Left renal cortex interstitium (tissue), 4 donors: ENCODE measurements at places on chromosomes 12 and 14.

DNA sequence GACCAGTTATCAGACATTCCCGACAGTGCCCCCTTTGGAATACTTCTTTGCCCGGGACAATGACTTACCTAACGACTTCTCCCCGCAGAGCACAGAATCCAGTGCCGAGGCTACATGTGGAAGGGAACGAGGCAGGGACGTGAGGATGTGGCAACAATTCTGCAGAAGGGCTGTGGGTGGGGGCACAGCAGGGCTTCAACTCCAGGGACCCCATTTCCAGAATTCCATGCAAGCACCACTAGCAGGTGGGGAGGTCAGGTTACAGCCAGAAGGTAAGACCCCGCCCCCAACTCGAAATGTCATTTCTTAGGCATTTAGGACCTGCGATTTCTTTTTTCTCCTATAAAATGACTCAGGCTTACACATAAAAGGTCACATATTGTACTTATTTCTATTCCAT, 207.9 kb downstream of the TMEM132C start:
- no peak for DNase-seq

DNA sequence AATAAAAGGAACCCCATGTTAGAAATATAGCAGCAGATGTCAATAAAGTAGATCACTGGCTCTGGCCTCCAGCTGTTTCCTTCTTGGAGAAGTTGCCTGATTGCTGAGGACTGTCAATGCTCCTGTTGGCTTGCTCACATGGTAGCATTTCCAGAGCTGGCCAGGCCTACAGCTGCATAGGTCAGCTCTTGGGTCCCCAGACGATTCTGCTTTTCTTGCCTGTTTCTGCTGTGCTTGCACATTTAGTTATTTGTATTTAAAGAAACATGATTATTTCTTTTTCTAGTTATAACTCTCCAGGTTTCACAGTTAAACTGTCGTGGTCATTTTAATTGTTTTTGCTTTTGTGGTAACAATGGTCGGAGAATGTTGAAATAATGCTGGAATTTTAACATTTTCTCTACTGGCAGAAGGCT, 7.2 kb downstream of the NAV3 start:
- DNase-seq, result no peak

GRCh38 chr12:53486736-53487487, 12.3 kb downstream of the MAP3K12 start:
- no peak for DNase-seq

DNA sequence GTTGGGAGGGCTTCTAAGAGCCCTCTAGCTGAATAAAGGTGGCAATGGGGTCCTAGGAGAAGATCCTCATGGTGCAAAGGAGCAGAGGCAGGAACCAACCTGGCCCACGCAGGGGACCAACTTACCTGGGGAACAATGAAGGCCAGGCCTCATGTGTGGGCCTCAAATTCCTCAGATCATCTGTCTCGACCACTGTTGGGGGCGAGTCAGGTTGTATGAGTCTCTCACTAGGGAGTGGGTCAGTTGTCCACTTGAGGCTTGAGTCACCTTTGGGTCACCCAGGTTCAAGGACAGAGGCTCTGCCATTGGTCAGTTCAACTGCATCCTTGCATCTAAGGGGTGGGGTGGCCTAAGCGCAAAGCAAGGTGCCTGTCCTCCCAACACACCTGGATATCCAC, 43.7 kb upstream of the BDKRB2 start:
- DNase-seq, result no peak

DNA sequence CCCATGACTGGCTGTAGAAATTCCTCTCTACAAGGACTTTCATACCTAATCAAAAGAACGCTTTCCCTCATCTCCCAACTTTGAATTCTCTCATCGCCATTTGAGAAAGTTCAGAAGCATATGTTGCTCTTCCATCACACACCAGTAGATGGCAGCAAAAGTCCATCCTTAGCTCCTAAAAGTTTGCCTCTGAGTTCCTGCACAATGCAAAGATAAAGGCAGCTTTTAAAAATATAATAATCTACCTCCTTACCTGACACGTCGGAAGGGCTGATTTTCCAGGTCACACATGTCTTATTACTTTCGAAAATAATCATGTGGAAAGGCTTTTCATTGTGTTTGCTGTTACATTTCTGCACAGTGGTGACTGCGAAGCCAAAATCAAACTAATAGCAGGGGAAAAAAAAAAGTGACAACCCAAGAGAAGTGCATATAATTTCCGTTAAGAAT, 456.7 kb upstream of the SEL1L start:
- peak; percentile 43 for DNase-seq

- no peak for DNase-seq
Observed at GRCh38 chr12:21991526-21991925, 50.3 kb upstream of the ABCC9 start.

GRCh38 chr12:52984136-52984535, 22.1 kb upstream of the EIF4B start:
- DNase-seq, result no peak

- no peak for DNase-seq
Observed at GRCh38 chr14:101475456-101476257, 85.6 kb upstream of the DIO3 start.

- DNase-seq, result no peak
Observed at GRCh38 chr12:113246478-113247122, 25.3 kb downstream of the TPCN1 start.

GRCh38 chr12:25830456-25830855, 128.0 kb upstream of the RASSF8 start:
- no peak for DNase-seq

DNA sequence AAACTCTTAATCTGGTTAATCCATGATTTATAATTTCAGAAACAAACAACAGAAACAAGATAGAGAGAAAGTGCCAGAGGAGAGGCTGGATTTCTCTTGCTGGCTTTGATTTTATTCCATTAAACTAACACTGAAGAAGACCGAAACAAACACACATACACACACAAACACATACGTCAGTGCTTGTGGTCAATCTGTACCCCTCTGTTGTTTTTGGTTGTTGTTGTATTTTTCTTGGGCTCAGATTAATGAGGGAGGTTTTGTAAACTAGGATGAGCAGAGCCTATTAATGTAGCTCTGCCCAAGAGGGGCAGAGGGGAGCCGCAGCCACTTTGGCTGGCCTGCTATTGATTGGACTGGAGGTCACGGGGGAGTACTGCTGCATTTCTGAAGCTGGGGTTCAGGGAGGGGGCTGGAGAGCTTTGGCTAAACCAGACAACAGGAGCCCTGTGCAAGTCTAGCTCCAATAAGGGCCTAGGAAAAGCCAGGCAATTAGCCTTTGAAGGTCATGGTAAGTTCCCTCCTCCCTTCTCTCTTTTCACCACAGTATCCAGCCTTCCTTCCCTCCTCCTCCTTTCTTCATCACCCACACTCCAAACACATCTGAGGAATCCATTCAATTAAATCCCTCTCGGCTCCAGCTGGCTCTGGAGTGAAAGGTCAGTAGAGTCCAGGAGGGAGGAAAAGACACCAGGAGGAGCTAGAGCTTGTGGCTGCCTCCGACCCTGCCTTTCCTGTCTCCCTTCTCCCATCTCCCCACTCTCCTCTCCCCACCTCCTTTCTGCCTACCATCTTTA, 344.1 kb upstream of the LMO3 start:
- DNase-seq, result peak; percentile 1

DNA sequence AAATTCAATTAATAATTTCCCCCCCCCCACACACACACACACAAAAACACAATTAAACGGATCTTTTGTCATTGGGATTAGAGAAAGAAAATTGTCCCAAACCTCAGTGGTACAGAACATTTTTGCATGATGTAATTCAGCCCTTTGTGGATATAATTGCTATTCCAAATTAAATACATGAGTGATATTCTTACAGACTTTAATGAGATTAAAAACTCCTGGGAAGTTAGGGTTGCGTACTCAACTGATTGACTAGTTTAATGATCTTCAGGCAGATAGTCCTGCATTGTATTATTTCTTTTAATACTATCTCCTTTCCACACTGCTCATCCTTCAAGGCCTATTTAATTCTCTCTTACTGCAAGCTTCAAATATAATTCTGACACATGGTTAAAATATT, 711.8 kb upstream of the LRFN5 start:
- DNase-seq, result no peak

DNA sequence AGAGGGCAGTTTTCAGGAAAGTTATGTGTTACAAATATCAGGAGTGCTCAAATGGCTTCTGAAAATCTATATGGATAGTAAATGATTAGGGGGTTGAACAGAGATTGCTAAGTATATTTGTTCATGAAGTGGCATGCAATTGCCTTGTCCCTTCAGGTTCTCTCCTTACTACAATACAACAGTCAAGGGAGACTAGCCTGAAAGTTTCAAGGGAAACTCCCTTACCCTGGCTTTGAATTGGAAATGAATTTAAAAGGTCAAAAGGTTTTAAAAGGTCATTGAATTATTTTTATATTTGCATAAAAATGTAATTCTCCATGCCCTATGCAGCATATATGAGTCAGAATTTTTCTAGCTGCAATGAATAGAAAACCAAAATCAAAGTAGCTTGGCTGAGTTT, 253.1 kb upstream of the SYT1 start:
- DNase-seq, result no peak

GRCh38 chr14:73153272-73153671, 17.0 kb downstream of the PSEN1 start:
- no peak for DNase-seq

GRCh38 chr14:22929104-22929960, at the start of gene PRMT5:
PRMT5 (minus strand) TSS chr14:22929376; CDS start chr14:22929361, 15 bp downstream.
- DNase-seq, result peak; percentile 100

- DNase-seq, result no peak
Observed at GRCh38 chr14:24056800-24057184, 5.0 kb downstream of the CARMIL3 start.

- no peak for DNase-seq
Observed at GRCh38 chr14:31275731-31276130, 68.1 kb upstream of the HECTD1 start.

DNA sequence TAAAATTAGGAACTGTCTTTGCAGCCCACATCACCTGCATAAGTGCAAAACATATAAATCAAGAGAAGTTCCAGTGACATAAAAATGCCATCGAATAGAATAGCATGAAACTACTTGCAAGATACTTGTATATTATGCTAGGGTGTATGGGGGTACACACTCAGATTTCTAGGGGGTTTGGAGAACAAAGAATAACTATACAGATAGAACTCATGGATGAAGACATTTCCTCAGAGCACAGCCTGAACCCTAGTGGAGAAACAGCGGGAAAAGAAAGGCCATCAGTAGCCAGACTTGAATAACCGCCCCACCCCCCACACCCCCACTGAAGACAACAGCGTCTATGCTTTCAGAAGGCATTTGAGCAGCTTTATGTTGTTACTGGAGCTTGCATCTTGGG, 425.8 kb downstream of the NPAS3 start:
- DNase-seq, result no peak

- DNase-seq, result no peak
Observed at GRCh38 chr12:47126246-47126645, 46.5 kb upstream of the AMIGO2 start.

DNA sequence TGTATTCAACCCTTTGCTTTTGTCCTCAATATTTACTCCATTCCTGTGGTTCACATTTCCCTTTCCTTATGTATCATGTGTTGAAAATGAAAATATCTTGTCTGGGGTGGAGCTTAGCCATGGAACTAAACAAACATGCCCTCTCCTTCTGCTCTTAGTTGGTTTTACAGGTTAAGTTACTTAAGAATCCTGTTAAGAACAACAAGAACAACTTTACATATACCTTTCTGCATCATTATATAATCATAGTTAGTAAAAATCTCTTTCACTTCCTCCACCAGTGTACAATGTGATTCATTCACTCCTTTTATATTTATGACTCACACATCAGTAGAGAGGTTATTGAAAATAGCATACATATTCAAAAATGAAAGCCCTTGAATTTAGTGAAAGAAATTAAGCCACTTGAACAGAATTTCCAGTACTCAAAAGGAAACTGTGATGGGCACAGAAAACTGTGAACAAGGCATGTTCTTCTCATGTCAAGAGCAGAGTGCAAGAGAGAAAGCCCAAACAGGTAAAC, 307.7 kb downstream of the CCDC91 start:
- no peak for DNase-seq

- no peak for DNase-seq
Observed at GRCh38 chr12:58030566-58031279, 89.4 kb downstream of the ATP23 start.

DNA sequence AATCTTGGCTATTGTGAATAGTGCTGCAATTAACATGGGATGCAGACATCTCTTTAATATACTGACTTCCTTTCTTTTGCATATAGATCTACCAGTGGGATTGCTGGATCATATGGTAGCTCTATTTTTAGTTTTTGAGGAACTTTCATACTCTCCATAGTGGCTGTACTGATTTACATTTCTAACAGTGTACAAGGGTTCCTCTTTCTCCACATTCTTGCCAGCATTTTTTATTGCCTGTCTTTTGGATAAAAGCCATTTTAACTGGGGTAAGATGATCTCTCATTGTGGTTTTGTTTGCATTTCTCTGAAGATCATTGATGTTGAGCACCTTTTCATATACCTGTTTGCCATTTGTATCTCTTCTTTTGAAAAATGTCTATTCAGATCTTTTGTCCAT, 8.4 kb downstream of the AMDHD1 start:
- DNase-seq, result no peak

- no peak for DNase-seq
Observed at GRCh38 chr12:105839629-105840127, 299.1 kb downstream of the NUAK1 start.

DNA sequence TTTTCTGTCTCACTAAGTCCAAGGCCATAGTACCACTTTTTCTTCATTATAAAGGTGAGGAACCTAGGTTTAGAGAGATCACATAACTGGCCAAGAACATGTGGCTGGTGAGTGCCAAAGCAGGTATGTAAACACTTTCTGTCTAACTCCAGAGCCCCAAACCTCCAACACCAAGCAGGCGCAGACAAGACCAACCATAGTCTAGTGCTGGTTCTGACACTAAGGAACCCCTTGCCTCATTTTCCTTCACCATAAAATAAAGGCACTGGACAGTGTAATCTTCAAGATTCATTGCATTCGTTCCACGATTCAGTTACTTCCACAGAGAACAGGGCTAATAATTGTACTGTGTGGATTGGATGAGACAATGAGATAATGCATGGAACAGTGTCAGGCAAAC, 71.0 kb downstream of the NPAS3 start:
- no peak for DNase-seq

DNA sequence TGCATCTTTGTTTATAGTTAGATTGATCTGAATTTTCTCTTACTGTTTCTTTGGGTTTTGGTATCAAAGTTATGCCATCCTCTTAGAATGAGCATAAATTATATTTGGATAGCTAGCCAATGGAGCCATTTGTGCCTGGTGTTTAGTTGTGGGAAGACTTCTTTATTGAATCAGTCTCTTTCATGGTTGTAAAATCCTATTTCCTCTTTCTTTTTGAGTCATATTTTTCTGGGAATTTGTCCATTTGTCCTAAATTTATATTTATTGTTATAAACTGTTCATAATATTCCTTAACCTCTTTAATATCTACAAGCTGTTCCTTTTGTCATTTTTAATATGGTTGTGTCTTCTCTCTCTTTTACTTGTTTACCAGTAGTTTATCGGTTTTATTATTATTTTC, 462.5 kb downstream of the AEBP2 start:
- DNase-seq, result no peak

DNA sequence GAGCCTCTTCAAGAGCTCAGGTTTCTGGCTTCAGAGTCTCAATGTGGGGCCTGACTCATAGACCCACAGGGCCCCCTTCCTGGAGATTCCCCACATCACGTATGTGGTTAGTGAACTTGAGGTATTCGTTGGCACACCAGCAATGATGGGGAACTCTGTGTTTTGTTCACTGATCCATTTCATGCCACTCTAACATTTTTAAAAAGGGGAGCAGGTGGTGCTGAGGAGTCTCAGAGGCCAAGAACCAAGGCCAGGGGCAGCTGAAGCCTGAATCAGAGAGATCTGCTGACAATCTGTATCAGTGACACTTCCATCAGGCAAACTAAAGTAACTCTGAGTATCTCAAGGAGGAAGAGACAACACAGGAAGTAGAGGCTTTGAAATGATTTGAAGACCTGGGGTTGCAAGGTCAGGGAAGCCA, 323.4 kb downstream of the VRK1 start:
- no peak for DNase-seq
